GM06990 (cell line): ENCODE measurements at places on chromosomes 5 and 9.

- DNase-seq, result no peak
These were observed 97.3 kb downstream of the CFAP90 start for GRCh38 chr5:7753596-7753995.

DNA sequence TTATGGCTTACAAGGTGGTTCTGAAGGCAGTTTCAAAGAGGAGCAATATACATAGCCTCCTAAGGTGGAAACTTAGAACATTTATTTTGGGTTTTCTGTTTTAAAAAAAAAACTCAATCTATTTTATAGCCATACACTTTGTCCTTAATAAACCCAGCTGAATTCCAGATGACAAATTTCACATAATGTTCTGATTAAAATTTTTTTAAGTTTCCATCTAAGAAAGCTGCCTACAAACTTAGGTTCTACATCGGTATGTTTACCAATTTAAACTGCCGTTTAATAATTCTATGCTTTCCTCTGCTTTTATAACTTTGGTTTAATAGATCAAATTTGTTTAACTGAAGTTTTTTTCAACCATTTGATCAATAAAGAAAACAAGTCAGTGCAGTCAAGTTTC, 12.5 kb downstream of the NR3C1 start:
- no peak for DNase-seq

DNA sequence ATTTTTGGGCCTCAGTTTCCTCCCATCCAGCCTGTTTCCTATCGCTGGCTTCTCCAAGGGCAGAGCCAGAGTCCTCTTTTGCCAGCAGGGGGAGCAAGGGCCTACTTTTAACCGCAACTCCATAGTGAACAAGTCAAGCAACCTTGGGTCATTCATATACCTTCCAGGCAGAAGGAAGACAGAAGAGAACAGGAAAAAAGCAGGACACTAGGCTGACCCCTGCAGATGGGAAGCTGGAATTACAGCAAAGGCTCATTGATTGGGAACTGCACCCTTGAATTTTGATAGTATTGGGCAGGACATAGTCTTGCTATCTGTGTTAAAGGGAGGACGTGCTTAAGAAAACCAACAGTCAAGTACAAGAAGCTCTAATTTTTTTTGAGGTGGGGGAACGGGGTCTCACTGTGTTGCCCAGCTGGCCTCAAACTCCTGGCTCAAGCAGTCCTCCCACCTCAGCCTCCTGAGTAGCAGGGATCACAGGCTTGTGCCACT, 30.1 kb downstream of the QRFP start:
- DNase-seq, result no peak

GRCh38 chr5:149261246-149261645, 10.4 kb upstream of the AFAP1L1 start:
- DNase-seq, result no peak

DNA sequence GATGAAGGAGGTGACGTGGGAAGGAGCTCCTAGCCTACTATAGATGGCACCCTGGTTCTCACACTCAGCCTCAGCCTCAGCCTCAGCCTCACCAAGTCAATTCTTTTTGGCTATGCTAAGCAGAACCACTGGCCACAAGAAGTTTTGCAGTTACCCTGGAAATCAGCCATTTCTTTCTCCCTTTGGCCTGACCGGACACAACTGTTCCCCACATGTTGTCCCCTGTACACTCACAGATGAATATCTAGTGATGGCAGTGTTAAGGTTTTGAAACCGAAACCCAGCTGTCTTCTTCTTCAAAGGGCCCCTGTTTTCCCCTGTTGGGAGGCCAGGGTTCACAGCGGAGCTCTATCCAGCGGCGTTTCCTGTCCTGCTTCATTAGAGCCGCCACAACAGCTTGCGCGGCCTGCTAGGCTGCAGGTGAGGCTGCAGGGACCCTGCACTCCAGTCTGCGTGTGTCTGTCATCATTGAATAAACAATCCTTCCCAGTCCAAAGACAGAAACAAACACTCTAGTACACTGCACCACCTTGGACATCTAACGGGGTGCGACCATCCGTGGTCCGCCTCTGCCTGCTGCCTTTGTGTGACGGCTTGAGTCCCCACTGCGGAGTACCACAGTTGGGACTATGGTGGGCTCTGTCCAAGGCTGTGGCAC, 250.5 kb downstream of the DENND1A start:
- peak; percentile 81 for DNase-seq

DNA sequence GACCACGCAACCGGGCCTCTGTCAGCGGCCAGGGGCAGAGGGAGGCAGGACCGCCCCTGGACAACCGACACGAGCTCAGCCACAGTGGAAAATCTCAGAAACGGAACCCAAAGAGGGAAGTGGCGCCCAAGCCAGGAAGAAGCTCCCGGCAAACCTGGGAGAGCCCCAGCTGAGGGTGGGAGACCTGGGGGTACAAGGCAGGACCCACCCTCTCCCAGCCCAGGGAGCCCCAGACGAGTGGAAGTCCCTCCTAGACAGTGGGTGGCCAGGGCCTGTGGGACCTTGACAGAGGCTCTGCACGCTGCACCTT, 3.0 kb downstream of the SLC12A7 start:
- no peak for DNase-seq

- DNase-seq, result no peak
These were observed 52.3 kb downstream of the NTNG2 start for GRCh38 chr9:132214027-132214622.

- no peak for DNase-seq
These were observed 190.4 kb upstream of the VCAN start for GRCh38 chr5:83281176-83281575.

GRCh38 chr9:93143830-93144530, 9.9 kb upstream of the NINJ1 start:
- peak; percentile 53 for DNase-seq

DNA sequence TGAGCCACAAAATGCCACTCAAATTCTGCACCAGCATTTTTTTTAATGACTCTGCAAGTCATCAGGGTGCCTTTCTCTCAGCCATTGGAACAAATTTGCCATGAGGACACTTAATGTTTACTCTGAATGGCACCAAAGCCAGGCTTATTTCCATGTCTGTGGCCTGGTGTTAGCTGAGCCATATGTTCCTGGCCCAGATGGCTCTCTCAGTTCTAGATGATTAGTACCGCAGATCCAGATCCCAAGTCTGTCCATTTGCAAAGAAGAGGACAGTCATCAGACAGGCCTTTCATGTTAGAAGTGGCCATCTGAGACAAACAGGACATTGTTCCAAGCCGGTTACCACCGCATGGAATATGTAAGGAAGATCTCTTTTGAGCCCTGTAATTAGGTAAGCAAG, 70.3 kb downstream of the INSYN2B start:
- DNase-seq, result no peak

GRCh38 chr9:133322701-133323100, 13.3 kb downstream of the SURF6 start:
- DNase-seq, result no peak

DNA sequence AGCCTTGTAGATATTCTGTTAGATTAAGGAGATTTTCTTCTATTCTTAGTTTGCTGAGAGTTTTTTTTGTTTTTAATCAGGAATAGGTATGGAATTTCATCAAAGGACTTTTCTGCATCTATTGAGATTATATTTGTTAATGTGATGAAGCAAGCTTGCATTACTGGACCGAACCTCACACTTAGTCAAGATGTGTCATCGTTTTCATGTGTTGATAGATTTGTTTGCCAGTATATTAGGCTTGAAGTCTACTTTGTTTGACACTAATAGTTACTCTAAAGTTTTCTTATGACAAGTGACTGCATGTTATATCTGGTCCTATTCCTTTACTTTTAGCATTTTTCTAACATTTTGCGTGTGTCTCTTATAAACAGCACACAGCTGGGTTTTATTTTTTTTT, 12.4 kb upstream of the HACD4 start:
- no peak for DNase-seq

DNA sequence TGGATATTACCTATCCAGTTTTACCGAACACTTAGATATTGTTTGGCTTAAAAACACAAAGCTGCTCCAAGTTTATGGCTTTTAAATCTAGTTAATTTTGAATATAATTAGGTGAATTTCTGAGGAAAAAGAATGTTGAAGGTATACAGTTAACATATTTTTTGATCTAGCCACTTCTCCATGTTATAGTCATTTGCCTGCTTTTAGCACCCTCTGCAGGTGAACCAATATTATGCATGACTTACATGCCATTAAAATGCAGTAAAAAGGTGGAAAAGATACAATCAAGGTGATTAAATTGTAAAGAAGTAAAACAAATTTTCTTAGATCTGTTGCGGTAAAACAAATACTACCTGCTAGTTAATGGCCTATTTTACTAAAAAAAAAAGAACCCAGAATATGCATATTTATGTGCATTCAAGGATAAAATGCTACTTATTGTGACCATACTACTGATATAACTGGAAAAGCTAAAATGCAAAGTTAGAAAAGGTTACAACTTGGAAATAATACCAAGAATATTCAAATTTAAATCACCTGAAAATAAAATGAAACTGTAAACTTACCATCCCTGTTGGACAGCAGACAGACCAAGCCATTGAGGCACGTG, 132.1 kb downstream of the AP3B1 start:
- no peak for DNase-seq

DNA sequence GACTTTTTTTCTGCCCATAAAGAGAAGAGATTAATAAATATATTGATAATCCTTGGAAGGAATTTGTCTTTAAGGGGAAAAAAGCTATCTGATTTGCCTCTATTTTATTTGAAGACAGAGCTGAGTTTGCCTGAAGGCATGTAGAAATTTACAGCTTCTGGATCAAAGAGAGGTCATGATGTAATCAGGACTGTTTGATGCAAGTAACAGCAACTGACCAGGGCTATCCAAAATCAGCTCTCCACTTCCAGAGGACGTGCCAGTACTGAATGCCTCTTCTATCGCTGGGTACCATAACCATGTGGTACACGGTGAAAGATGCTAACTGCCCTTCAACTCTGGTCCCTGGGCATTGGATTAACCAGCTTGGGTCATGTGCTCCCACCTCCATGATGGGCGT, 90.6 kb downstream of the ZFAND5 start:
- no peak for DNase-seq

GRCh38 chr5:16932401-16932800, 3.7 kb downstream of the MYO10 start:
- DNase-seq, result no peak

GRCh38 chr5:175576096-175576495, 81.8 kb upstream of the HRH2 start:
- DNase-seq, result no peak

- no peak for DNase-seq
These were observed 417 bp downstream of the GABBR2 start for GRCh38 chr9:98708103-98708932.

GRCh38 chr9:77648234-77649108, at the start of gene GNA14:
Gene GNA14, minus strand, starts transcription at chr9:77648322. Its CDS starts 529 bp downstream, at chr9:77647793.
- peak; percentile 14 for DNase-seq

DNA sequence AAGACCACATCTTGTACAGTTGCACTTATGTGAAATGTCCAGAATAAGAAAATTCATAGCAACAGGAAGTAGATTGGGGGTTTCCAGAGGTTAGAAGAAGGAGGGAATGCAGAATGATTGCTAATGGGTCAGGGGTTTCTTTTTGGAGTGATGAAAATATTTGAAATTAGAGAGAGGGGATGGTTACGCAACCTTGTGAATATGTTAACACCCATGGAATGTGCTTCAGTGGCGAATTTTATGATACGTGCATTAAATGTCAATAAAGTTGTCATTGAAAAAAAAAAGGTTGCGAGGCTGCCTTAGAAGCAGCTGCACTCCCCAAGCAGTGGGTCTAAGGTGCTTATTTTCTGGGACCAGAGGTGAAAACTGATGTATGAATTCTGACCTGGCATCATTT, 64.4 kb upstream of the SUB1 start:
- no peak for DNase-seq

GRCh38 chr5:156386976-156387375, 60.0 kb downstream of the SGCD start:
- no peak for DNase-seq

GRCh38 chr5:115530426-115530825, 14.1 kb downstream of the FEM1C start:
- no peak for DNase-seq

DNA sequence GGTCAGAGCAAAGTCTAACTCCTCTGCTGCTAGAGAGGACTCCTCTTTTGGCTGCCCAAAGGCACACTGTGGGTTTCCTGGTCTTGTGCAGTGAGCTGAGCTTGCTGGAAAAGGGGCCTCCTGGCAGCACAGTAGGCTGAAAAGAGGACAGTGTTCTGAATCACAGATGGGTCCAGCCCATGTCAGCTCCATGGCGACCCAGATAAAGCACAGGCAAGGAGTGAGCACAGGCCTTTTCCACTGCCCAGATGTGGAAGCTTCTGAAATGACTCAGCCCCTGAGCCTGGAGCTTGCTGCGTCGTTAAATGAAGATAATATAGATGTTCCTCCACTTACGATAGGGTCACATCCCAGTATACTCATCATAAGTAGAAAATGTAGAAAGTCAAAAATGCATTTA, 8.1 kb downstream of the CCDC180 start:
- DNase-seq, result no peak

- no peak for DNase-seq
These were observed 141.3 kb downstream of the MAN2A1 start for GRCh38 chr5:109830955-109831502.

DNA sequence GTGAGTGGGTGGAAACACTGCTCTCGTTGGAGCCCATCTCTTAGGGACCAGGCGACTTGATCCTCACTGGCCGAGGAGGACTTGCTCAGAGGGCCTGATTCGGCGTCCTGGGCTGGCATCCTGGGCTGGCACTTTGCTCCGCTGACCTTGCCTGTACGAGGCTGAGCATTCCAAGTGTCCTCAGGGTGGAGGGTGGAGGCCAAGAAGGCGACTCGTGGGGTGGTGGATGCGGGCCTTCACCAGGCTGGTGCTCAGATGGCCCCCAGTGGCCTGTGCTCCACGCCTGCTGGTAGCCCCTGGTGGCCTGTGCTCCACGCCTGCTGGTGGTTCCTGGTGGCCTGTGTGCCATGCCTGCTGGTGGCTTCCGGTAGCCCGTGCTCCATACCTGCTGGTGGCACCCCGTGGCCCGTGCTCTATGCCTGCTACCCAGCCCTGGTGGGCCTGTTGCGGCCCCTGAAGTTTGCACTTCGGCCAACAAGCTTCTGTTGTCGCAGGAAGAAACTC, 42.9 kb downstream of the PHF2 start:
- no peak for DNase-seq

DNA sequence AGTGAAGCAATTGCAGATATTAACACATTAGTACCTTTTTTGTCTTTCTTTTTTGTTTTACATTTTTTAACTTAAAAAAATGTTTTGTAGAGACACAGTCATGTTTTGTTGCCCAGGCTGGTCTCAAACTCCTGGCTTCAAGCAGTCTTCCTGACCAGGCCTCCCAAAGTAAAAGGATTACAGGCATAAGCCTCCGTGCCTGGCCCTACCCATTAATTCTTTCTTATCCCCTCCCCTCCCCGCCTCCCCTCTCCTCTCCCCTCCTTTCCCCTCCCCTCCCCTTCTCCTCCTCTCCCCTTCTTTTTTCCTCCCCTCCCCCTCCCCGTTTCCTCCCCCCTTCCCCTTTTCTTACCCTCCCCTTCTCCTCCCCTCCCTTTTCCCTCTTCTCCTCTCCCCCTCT, 182.4 kb downstream of the FER start:
- no peak for DNase-seq

DNA sequence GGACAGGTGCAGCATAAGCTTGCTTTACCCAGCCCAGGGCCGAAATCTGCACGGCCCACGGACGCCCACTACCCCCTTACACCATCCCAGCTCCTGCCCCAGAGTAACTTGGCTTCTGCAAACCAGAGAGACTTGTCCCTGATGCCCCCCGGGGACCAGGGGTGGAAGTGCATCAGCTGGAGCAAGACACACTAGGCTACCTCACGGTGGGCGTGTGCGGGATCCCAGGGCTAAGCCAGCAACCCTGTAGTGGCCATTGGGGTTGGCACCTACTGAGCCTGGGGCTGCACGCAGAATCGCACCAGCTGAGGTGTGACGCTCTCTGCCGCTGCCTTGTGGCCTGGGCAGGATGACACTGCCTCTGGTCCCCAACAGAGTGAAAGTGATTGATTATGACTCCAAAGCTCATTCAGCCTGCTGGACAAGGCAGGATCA, 6.1 kb upstream of the ZNF79 start:
- no peak for DNase-seq
